ENCODE measurements at places on chromosomes 1 and 21.

DNA sequence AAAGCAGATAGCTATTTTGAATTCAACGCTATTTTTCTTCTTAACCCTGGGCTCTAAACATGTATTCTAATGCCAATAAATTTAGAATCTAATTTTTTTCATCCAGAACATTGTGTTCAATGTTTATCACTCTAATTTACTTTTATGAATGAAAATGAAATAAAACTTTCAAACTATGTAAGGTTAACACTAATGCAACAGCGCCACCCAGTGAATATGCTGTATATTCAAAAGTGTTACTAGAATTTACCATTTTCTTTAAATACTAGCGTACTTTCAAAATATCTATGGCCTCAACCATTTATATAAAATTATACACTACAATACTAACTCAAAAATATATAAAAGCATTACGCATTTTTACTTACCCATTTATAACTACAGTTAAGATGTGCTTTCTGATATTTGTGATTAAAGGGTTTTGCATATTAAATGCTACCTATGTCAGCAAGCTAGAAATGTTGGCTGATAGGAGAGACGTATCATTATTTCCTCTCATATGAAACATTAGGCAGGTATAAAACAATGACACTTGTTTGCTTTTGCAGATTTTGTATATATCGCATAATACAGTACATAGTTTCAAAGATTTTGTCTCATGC is 5.9 kb upstream of the NUF2 start:
- DNase-seq: peak; percentile 21

DNA sequence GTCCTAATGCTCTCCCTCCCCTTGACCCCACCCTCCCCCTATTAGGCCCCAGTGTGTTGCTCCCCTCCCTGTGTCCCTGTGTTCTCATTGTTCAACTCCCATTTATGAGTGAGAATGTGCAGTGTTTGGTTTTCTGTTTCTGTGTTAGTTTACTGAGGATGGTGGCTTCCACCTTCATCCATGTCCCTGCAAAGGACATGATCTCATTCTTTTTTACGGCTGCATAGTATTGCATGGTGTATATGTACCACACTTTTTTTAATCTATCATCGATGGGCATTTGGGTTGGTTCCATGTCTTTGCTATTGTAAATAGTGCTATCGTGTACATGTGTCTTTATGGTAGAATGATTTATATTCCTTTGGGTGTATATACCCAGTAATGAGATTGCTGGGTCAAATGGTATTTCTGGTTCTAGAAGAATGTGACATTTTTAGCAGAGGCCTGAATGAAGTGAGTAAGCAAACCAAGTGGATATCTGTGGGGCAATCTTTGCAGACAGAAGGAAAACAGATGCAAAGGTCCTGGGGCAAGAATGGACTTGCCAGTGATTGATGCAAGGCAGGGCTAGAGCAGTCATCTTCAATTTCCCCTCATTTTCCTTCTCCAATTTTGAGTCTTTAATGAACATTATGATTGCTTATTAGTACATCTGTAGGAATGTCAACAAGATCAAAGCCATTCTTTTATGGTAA is 50.2 kb downstream of the UBE4B start:
- no peak for DNase-seq

GRCh38 chr1:178066908-178067614 is 26.8 kb upstream of the RASAL2 start:
- no peak for DNase-seq

DNA sequence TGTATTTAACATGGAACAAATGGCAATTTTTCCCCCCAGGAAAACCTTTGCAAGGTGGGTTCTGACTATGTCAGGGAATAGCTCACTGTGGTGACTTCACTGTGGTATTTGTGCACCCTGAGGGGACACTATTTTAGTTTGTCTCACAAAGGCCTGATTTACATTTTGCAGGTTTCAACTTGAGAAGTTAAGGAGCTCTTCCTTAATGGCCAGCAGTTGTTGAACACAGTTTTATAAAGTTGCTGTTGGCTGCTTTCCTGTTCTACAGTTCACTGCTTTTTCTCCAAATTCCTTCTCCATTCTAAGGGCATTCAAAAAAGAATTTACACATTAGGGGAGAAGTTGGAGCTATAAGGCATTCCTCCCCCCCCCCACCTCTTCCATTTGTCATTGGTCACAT is 4.6 kb downstream of the LAMC1 start:
- no peak for DNase-seq

DNA sequence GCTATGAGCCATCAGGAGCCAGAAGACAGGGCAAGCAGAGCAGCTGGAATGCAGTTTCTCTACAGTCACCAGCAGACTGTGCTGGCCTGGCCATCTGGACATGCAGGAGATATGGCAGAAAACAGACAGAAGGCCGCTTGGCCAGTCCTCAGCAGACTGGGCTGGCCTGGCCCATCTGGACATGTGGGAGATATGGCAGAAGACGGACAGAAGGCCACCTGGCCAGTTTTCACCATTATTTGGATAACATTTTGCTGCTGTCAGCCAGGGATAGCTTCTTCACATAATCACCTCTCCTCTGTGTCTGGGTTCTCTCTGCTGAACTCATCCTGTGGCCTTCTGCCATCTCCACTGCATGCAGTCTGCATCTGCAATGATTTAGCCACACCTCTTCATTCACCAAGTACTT is 25.0 kb upstream of the CACYBP start:
- no peak for DNase-seq

- DNase-seq: no peak
Observed at GRCh38 chr21:33266789-33267135, 595 bp downstream of the IL10RB start.

GRCh38 chr1:210448297-210448892 is 119.7 kb downstream of the HHAT start:
- DNase-seq: no peak

GRCh38 chr1:151541752-151542151 is 1.6 kb downstream of the TUFT1 start:
- DNase-seq: no peak

GRCh38 chr1:33322109-33322508 is 1.2 kb upstream of the A3GALT2 start:
- no peak for DNase-seq

DNA sequence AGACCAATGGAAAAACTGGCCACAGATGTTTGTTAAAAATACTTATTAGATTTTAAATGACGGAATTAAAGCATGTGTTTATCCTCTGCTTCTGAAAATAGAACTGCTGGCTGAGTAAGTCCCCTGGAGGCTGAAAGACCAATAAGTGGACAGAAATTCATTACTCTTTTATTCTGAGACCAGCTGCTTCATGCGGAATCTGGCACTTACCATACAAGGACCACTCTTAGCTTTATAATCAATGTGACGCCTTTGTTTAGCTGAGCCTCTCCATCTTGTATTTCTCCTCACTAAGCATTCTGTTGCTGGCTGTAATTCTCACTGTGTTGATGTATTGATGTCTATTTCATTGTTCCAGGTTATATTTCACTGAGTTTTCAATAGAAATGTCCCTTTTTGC is 6.3 kb upstream of the EXO1 start:
- DNase-seq: no peak

GRCh38 chr1:156931974-156932710 is 11.7 kb downstream of the LRRC71 start:
- DNase-seq: no peak

- DNase-seq: peak; percentile 46
Observed at GRCh38 chr1:65148548-65149350, 746 bp downstream of the AK4 start.

DNA sequence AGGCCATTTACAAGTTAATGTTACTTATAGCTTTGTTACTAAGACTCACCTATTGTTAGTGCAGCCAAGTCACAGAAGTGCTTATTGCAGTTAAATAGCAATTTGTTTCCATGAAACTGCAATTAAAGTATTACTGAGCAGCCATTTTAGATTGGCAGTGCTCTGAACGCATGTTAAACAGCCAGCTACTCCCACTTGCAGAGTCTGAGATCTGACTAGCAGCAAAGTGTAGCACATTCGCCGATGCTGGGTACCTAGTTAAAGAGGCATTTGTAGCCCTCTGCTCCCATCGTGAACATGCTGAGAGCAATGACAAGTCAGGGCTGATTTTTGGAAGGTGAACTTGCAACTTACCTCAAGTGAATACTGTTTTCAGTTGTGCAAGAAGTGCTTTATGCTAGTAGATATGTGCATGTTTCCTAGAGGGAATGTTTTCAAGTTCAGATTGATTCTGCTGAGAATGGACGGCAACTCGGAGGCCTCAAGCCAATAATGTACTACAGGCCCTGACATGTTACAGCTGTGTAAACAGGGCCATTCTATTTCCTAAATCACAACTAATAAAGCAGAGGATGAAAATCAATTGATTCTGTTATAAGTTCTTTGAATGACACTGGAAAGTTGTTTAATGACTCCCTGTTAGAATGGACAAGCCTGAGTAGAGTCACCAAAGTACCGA is 19.8 kb downstream of the LMO4 start:
- DNase-seq: no peak

GRCh38 chr1:63746129-63746864 is 27.5 kb upstream of the ROR1 start:
- DNase-seq: peak; percentile 44

DNA sequence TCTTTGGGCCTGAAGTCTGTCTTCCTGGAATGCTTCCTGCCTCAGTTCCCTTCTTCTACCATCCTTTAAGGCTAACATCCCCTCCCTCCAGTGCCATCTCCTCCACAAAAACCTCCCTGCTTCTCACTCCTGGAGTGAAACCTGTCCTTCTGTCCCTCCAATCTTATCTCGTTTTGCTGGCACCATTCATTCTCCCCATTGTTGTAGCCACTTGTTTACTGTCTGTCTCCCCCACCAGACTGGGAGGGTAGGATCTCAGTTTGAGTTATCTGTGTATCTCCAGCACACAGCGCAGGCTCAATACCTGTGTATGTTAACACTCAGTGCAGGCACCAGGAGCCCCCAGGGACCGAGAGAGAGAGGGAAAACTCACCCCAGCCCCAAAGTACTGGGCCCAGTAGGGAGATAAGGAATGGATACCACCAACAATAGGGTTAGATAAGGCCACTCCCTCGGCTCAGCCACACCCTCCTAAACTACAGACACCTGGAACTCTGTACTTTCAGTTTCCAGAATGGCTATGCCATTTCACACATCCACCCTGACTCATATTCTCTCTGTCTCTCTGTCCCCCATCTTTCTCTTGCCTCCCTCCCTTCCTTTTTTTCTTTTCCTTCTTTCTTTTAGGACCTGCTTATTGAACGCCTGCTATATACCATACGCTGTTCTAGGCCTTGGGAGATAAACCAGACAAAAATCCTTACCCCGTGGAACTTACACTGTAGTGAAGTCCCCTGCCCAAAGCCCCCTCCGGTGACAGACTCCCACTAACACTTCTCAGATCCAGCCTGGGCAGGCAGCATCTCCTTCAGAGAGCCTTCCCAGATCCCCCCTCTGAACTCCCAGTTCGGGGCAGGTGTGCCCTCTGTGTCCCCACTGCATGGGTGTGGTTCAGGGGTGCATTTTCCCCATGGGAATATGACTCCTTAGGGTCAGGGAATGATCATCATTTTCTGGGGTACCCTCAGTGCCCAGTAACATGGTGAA is 3.3 kb upstream of the SSBP3 start:
- no peak for DNase-seq

DNA sequence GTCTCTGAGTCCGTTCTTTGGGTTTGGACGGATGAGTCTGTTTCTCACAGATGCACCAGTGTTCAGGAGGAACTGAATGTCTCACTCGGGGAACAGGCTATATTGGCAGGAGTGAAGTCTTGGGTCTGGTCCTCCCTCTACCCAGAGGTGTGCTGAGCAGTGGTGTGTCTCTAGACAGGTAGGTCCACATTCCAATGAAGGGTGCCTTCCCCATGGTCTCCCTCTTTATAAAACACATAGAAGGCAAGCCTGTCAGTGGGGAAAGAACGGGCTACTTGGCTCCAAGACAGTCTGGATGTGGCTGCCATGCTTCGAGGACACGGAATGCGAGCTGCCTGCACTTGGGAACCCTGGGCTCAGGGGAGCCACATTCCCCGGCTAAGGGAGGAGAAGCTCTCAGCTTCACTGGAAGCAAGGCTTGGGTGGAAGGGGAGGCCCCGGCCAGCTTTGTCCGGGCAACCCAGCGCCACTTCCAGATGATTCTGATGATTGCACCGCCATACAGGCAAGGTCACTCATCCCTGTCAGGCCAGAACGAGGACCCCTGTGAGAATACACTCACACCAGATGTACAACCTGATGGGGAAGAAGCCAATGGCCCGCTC is 29.7 kb upstream of the RIPK4 start:
- DNase-seq: no peak

GRCh38 chr1:98402860-98403259 is 258.7 kb upstream of the SNX7 start:
- DNase-seq: no peak

GRCh38 chr1:153485863-153486262 is 25.4 kb upstream of the S100A7 start:
- no peak for DNase-seq

DNA sequence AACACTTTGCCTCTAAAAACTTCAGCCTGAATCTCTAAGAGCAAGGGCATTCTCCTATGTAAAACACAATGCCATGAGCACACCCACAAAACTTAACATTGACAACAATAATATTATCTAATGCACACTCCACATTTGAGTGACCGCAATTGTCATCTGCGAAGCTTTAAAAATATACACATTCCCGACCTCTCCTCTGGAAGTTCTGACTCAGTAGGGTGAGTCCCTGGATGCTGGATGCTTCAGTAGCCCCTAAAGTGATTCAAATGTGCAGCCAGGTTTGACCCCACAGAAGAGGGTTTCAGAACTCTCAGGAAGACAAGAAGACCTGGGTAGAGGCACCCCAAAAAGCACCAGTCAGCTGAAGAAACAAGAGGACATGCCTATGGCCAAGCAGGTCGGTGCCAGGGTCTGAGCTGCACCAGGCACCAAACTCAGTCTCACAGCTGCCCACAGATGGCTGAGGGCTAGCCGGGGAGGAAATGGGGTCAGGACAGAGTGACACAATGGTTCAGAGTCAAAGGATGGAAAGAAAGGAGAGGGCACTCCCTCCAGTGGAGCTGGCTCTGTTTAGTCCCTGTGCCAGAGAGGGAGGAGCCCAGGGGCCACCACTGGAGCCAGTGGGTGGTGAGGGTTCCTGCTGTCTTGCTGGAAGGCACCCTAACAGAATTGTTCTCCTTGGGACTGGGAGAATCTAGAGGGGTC is 17.4 kb downstream of the PIK3C2B start:
- no peak for DNase-seq

Data from stimulated activated CD4-positive, alpha-beta T cell treated with anti-CD3 and anti-CD28 coated beads, Interleukin-4, amount 100 ng/mL, for 48 hours (primary cell).